ENCODE measurements at places on chromosomes 7 and 10.

DNA sequence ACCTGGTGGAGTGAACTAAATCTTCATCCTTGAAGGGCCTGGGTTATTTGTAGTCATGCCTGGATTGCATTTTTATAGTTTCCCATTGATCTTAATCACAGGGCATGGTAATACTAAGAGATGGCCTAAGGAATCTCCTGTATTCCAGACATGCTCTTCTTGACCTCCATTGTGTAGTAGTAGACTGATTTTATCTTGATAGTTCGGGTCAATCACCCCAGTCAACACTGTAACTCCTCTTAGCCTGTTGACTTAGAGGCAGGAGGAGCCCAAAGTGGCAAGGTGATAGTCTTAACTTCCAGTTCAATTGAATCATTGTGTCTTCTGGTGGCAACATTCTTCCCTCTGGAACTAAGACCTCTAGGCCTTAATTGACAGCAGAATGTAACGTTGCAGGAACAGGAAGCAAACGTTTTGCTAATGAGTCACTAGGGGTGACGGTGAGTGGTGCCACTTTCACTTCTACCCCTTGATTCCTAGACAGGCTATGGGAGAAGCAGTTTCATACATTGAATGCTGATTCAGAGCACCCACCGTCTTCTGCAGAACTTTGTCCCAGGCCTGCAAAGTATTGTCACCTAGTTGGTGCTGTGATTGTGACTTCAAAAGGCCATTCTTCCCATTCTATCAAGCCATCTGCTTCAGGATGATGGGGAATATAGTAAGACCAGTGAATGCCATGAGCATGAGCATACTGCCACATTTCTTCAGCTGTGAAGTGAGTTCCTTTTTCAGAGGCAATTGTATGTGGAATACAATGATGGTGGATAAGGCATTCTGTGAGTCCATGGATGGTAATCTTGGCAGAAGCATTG is 24.0 kb upstream of the PAPSS2 start:
- no peak for DNase-seq

DNA sequence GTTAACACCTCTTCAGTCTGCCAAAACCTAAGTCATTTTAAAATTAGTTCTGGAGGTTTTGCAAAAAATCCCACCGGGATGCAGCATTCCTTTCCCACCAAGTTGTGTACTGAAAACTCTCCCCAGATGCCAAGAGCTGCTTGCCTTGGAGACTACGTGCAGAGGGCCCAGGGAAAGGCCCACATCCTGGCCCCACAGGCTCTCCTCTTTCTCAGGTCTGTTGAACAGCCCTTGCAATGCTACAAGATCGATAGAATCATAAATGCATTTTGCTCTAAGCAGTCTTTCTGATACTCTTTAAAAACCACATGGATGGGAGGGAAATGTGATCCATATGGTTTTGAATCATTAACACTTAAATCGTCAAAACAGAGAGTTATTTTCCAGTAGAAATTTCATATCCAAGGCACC is 126.7 kb upstream of the ZMIZ1 start:
- no peak for DNase-seq

DNA sequence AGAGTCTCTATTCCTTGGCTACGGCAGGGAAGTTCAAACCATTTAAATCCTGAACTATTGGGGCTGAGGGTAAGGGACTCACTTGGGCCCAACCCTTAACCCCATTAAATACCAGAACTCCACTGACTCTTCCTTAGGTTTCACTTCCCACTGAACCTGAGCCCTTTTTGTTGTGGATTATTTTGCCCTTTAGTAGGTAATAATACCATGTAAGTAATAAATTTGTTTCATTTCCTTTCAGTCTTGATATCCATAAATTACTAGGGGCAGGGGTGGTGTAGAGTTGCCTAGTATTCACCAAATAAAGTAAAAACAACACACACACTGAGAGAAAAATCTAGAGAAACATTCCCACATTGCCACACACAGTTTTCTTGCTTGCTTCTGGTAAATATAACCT is 352.0 kb downstream of the PCDH15 start:
- DNase-seq, result no peak

DNA sequence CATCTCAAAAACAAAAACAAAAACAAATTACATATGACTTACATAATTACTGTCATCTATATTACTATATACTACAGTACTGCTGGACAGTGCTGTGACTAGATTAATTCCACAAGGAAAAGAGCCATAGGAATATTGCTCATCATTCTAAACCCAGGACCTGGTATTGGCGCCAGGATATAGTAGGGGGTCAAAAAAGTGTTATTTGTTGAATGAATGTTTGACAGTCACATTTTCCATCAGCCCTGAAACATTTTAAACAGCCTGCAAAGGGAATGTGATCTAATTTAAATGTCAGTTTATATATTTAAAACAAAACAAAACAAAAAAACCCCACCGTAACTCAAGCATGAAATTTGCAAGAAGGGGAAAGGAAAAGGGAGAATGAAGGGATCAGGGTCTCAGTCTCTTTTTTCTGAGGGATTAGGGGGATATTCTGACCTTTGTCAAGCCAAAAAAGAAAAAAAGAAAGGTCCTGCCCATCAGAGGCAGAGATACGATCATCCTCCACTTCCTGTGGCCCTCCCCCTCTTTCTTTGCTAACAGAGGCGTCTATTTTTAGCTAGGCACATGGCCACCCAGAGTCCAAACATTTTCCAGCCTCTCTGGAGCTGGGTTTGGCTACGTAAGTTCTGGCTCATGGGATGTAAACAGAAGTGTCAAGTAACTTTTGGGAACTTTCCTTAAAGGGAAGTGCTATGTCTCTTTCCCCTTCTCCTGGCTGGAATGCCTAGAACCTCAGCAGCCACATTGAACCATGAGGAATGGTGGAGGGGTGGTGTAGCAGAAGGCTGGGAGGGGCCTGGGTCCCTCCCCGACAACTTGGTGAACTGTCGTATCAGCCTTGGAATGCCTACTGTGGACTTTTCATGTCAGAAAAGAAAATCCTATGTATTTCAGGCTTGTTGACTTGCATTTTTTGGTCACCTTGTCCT is 44.6 kb upstream of the DLG5 start:
- DNase-seq, result no peak

DNA sequence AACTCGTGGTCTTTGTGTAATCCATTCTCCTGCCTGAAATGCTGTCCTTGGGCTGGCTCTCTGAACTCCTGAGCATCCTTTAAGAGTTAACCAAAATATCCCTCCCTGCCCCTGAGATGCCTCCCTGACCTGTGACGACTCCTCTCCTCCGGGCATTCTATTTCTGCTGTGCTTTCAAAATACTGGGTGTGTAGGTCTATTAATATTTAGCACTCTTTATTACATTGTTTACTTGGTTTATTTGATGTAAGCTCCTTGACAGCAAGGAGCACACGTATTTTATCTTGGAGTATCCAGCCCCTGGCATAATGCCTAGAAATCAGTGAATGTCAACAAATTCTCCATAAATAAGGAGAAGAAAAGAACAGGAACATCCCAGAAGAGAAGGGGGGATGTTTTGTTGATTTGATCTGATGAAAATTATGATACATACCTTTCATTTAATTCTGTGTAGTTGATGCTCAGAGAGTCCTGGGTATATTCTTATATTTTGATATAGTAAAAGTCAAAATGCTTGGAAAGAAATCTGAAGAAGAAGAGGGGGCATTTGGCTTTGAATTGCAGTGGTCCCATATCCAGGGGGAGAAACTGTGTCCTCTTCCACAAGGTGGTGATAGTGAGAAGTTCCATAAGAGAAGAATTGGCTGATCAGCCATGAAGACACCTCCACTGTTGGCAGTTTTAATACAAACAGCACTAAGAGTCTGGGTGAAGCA is 107.7 kb upstream of the MPP7 start:
- DNase-seq, result no peak

DNA sequence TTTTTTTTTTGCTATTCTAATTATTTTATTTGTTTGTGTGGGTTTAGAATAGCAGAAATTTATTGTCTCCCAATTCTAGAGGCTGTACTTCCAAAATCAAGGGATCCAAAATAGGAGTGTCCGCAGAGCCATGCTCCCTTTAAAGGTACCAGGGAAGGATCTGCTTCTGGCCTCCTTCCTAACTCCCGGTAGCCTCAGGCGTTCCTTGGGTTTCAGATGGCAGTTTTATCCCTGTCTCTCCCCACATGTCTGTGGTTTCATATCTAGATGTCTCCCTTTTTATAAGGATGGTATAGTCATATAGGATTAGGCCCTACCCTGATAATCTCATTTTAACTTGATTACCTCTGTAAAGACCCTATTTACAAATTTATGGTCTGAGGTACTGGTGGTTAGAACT is 48.4 kb downstream of the BMPR1A start:
- no peak for DNase-seq

DNA sequence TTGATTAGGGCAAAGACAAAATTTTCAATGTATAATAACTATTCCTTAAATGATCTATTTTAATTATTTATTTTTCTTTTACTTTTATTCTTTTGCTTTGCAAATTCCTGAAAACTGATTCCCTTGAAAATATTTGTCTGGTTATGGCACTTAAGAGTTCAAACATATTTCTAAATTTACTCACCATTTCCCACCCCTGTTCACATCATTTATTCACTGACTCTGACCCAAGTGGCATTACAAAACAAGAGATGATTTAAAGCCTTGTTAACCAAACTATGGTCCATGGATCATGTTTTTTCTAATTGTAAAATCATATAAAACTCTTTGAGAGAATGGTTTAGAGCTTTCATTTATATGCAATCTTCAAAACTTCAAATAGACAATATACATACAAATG is 1256.1 kb upstream of the LRRN3 start:
- no peak for DNase-seq

DNA sequence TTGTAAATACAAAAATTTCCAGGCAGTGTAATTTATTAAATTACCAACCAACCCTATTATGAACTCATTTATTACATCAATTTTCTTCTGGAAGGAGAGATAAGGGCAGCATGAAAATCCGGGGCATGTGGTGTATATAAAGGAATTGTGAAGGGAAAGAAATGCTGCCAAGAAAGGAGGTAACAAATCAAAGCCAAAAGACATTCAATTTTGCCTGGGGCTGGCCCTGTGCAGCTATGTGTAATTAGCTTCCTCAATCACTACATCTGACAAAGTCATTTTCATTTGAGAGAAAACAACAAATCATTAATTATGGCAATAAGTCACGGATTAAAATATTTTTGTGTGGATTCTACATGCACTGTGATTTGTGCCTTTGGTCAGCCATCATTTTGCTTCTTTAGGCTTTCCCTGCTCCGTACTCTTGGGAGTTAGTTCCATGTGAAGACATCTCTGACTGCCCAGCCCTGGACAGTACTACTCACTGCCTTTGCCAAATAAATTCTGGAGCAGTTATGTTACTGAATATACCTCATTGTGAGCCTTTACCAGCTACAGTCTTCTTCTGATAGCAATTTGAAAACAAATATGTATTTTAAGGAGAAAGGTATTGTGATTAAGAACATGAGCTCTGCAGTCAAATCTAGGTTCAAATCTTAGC is 191.7 kb downstream of the RELN start:
- no peak for DNase-seq

- peak; percentile 65 for DNase-seq
Observed at GRCh38 chr10:3806603-3807002, 21.6 kb upstream of the KLF6 start.

GRCh38 chr10:5775685-5776084 is 37.5 kb downstream of the GDI2 start:
- DNase-seq, result peak; percentile 87

GRCh38 chr7:134827889-134828288 is 48.5 kb downstream of the CALD1 start:
- no peak for DNase-seq

DNA sequence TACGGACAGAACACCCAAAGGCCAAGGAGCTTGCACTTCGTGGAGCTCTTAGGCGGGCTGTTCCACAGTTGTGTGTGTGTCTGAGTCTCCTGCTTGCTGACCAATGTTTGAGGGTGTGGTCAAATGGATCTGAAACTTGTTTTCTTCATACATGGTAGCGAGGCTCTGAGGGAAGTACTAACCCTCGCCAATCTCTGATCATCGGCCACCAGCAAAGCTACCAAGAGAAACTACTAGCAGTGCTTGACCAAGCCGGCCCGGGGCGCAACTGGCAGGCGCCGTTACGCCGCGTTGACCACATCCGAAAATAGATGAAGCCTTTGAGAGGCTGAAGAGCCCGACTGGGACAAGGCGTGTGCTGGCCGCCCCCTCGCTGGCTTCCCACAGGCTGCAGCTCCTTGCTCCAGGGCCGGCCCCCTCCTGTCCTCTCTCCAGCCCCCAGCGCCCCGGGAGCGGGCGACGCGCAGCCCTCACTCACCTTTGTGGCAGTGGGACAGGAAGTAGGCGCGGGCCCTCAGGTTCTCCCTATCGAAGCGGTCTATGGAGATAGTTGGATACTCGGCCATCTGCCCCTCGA is 384 bp downstream of the DCLRE1C start:
- DNase-seq, result no peak

DNA sequence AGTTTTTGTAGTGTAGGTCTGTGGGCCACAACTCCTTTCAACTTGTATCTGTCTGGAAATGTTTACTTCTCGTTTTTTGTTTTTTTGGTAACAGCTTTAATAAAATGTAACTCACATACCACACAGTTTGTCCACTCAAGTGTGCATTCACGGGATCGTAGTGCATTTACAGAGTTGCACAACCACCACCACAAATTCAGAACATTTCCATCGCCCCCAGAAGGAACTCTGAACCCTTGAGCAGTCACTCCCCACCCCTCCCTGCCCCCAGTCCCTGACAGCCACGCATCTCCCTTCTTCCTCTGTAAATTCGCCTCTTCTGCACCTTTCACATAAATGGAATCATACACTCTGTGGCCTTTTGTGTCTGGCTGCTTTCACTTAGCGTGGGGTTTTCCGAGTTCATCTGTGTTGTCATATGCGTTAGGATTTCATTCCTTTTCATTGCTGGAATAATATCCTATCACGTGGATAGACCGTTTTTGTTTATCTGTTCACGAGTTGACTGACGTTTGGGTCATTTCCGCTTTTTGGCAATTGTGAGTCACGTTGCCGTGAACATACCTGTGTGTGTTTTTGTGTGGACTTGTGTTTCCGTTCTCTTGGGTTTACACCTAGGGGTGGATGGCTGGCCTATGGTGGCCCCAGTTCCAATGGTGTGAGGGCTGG is 10.3 kb downstream of the JAKMIP3 start:
- DNase-seq, result no peak

DNA sequence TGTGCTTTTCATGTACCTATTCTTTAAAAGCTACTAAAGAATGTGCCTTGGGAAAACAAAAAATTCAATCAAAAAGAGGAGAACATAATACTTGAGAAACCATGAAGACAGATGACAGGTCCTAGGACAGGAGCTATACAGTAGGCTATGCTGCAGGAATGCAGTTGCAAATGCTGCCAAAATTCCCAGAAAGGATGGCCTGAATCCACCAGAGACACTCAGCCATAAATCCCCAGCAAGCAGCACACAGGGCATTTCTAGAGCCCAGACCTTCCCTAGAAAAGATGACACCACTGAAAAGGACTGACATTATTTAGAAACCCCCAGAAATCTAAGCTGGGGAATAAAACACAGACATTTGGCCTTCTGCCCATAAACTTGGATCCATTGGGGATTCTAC is 237.3 kb downstream of the C7orf25 start:
- DNase-seq, result no peak

- DNase-seq, result no peak
Observed at GRCh38 chr10:48199580-48200377, 74.7 kb downstream of the FRMPD2 start.

GRCh38 chr7:41861642-41862041 is 158.8 kb upstream of the INHBA start:
- DNase-seq, result no peak

GRCh38 chr10:24349379-24350001 is 140.6 kb downstream of the KIAA1217 start:
- no peak for DNase-seq

- DNase-seq, result no peak
Observed at GRCh38 chr7:135509589-135509838, 388 bp downstream of the CNOT4 start.

Measured in CD4-positive, alpha-beta T cell treated with Interleukin-6 for 4 hours (primary cell).